ENCODE measurements at places on chromosomes 6 and 20.

GRCh38 chr6:20866036-20866435 is 331.8 kb downstream of the CDKAL1 start:
- no peak for DNase-seq

GRCh38 chr6:163753430-163753829 is 338.9 kb downstream of the QKI start:
- DNase-seq, result no peak

DNA sequence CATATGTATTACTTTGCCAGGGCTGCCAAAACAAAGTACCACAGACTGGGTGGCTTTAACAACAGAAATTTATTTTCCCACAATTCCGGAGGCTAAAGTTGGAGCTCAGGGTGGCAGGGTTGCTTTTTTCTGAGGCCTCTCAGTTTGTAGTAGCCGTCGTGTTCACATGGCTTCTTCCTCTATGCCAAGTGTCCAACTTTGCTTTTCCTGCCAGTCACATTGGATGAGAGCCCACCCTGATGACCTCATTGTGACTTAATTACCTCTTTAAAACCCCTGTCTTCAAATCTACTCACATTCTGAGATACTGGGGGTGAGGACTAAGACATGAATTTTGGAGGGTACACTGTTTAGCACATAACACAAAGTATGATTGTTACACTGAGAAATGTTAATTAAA is 9.9 kb upstream of the ECT2L start:
- DNase-seq, result no peak

DNA sequence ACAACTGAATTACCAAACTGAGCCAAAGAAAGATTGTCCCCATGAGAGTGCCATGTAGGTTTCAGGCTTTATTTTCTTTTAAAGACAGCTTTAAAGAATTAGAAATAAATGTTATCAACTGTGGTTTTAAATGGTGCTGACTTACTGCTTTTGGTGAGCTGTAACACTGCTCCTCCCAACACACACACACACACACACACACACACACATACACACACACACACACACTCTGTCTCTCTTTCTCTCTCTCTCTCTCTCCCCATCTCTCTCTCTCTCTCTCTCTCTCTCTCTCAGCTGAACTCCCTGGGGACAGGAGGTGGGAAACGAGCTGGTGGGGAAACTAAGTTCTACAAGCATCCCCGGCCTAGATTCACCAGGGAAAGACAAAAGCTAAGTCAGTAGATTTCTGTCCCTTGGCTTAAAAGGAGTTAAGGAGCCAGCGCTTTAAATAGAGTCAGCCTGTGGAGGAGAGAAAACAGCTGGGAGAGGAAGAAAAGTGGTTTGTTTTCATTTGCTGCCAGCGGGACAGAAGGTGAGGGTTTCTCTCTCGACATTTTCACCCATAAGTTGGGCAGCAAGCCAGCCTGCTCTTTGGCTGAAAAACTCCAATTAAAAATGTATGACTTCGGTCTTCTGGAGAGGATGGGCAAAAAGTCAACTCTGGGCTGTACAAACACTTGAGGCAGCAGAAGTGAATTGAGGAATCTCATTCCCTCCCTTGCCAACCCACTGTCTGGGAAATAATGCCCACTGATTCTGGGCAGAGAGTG is 27.4 kb downstream of the CBLN4 start:
- no peak for DNase-seq

GRCh38 chr6:31396422-31397152 is 6.8 kb upstream of the MICA start:
- no peak for DNase-seq

DNA sequence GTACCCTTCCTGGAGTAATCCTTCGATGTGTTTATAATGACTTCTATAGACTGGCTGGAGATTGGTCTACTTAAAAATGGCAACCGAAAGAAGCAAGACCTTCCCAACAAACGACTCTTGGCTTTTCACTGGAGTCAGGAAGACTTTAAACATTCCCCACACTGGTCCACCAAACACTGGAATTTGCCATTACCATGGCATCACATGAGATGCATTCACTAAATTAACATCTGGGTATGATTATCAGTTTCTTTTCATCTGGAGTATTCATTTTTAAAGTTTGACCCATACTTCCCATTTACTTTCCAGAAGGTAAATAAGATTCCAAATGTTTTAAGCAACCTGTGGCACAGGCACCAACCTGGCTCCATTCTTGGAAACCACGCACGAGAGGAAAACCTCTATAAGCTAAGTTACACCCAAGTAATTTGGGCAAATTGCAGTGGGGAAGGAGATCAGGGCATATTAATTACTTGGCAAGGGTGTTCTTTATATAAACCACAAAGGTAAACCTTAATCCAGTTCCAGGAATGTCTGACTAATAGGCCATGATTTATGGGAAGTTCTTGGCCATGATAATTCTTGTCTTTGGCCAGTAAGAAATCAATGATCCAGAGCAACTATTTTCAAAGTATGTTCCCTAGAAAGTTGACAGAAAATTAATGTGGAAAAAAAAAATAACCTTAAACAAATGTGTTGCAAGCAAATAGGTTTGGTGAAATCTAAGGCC is 190.0 kb upstream of the COL21A1 start:
- no peak for DNase-seq

- DNase-seq, result no peak
Measured at GRCh38 chr20:48649104-48649626, 178.6 kb downstream of the PREX1 start.

DNA sequence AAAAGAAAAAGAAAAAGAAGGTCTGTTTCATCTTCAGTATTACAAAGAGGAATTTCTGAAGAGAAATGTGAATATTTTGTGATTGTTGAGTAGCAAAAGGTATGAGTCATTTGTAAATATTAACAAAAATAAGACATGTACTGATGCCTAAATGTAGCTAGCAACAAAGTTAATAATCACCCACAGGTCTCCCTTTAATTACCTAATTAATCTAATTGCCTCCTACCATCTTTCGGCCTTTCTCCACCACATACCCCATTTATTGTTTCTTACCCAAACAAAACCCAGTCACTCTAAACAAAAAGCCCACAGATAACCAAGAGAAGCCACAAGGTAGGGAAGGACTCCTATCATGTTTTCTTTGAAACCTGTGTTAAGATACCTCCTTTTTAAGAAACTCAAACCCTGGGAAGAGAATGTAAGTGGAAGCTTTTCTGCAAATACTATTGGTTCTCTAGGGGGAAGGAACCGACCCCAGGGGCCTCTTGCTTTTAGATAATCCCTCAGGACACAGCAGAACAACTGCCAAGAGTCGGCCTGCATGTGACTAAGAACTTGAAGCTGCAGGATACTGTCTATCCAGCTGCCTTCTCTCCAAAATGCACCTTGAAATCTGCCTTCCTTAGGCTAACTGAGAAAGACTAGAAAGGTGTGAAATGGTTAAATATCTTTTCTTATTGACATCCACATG is 16.1 kb upstream of the STK38 start:
- no peak for DNase-seq

GRCh38 chr6:137880746-137881521 is 13.9 kb downstream of the TNFAIP3 start:
- no peak for DNase-seq

GRCh38 chr6:9520417-9521151 is 894.3 kb downstream of the TFAP2A start:
- no peak for DNase-seq

DNA sequence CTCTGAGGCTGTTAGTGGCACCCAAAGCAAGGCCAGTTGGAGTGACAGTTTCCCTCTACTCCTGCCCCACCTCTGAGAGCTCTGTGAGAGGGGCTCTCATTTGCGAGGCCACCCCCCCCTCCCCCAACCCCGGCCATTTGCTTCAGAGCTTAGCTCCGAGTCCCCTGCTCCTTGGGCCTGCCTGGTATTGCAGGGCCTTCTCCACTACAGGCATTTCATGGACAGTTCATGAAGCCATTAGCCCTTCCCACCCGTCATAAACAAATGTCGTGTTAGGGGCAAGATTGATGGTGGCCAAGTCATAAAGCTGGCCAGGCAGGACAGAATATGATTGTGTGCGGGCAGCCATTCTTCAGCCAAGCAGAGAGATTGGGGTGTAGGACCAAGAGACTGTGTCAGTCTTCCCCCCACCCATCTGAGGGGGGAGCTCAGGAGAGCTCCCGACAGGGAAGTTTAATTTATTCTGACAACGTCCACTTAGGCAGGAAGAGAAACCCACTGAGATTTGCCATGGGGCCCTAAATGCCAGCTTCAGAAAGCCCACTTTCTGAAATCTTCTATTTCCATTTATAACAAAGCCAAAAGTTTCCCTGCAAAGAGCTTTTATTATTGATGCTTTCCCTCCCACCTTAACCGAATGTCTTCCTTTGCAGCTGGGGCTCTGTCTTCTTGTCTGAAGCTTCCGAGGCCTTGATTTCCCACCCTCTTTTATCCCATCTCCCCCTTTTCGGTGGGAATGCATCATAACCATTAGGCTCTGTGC is 7.2 kb downstream of the FOXC1 start:
- no peak for DNase-seq

- DNase-seq, result no peak
Measured at GRCh38 chr20:4038047-4038459, 22.7 kb upstream of the RNF24 start.

DNA sequence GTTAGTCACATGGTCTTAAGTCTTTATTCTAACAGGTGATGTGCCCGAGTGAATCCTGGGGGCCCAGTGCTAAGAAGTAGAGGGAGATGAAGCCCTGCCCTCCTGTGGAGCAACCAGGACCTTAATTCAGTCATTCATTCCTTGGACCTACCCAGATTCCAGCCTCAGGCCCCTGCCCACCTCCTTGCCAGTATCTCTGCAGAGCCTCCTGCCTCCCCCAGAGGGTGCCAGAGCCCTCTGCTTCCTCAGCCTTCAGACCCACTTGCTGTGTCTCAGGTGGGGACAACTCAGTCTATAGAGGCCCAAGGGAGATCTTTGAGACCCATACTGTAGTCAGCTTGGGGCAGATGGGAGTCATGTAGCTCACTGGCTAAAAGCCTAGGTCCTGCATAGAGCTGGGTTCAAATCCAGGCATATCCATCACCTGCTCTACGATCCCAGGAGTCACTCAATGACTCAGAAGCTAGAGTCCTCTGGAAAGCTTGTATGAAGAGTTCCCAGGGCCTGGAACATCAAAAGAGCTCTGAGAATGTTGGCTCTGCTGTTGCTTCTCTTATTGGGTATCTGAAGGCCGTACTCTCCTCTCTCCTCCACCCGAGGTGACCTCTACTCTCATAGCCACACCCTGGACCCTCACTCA is 3.9 kb upstream of the SIGLEC1 start:
- no peak for DNase-seq

DNA sequence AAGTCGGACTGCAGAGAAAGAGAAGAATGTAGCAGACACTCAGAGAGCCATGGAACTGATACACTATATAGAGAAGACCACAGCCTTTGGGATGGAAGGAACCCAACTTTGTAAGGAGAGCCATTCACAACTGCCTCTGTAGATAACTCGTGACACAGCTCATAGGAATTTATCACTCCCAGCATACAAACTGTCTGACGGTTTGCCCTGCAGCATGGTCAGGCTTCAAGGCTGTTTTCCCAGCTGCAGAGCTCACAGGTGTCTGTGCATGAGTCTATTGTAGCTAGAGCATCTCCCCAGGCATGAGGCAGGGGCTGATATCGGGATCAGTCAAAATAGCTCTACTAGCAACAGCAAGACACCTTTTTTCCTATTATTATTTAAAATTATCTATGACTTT is 130.5 kb upstream of the DTNBP1 start:
- DNase-seq, result no peak

GRCh38 chr6:140047321-140047720 is 672.9 kb upstream of the CITED2 start:
- DNase-seq, result no peak

DNA sequence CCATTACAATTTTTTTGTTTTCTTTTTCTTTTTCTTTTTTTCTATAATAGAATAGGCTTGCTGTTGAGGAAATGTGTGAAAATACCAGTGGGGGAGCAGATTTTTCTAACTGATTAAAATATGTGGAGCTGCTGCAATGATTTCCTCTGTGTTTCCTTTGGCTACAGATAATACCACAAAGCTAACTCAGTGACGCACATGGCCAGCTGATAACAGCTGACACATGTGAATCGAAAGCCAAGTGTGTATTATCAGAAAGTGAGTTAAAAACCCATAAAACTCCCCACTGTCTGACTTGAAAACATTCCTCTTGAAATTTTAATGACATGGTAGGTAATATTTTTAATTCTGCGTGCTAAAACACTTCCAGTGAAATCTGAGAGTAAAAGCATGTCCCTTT is 70.8 kb upstream of the AHI1 start:
- no peak for DNase-seq

- no peak for DNase-seq
Measured at GRCh38 chr6:3230900-3231246, 3.4 kb upstream of the TUBB2B start.

GRCh38 chr6:32522302-32523047 is 7.6 kb downstream of the HLA-DRB5 start:
- no peak for DNase-seq

DNA sequence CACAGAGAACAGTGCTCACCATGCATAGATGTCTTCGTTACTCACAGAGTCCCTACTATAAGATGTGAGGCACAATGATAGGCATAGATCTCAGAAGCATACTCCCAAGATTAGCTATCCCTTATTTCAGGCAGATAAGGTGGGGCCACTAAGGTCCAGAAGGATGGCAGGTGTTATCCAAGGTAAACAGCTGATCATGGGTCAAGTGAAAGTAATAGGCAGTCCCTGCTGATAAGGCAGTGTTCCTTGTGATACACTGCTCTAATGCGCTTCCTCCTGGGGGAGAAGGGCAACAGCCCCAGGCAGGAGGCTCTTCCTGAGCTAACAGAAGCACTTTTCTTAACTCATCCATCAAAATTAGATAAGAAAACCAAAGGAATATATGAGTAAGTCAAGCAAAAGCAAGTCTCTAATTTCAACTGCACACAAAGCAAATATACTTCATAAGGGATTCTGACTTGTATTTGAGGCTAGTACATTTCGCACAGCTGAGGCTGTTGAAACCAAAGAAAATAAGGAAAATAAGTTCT is 42.2 kb downstream of the METTL24 start:
- DNase-seq, result no peak

DNA sequence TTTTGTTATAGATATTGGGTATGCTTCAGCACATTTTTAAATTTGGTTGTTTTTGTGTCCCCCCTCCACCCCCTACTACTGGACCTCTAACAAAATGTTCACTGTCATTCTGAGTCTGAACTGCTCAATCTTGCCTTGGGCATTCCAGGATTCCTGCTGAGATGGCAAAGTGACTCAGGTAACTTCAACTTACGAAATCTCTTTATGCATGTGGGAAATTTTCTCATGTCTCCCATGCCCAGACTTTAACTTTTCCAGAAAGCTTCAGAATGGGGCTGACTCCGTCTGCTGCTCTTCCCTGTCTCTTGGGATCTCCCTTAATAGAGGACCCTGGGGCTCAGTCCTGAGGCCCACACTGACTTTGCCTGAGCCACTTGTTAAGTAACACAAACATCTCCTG is 14.0 kb downstream of the CYP39A1 start:
- DNase-seq, result no peak

- DNase-seq, result no peak
Measured at GRCh38 chr20:11694467-11694866, 223.2 kb upstream of the BTBD3 start.

DNA sequence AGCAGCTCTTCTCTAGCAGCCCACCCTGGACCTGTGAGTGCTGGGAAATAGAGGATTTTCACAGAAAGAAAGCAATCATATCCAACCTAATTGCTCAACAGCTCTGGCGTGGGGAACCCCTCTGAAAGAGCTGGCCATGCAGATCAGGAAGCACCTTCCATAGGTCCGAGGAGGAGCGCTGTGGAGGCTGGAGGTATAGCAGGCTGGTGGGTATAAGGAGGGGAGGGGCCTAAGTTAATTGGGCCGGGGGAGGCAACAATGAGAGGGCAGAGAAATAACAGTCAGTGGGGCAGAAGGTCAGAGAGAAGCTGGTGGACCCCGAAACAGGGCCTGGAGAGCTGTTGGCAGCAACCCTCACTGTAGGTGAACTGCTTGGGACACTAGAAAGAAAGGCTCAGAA is 40.8 kb downstream of the SNRNP48 start:
- DNase-seq, result no peak
